ENCODE measurements at places on chromosomes 3 and 15. TPM values are rescaled to one million over a fixed set of nuclear protein-coding genes. Genes with fewer than 3 reads are reported as not detected.

Gene GATM
- total RNA-seq, result 146 TPM

Gene OR5H6
- not detected for total RNA-seq

Gene SLC27A2
- total RNA-seq, result 6.2 TPM

Gene GOLGA8J
- 0.23 TPM for total RNA-seq

Gene FSIP1
- 22.6 TPM for total RNA-seq

Gene SYNM
- 14.8 TPM for total RNA-seq

Gene EBLN2
- 5.3 TPM for total RNA-seq

Gene WDR93
- total RNA-seq, result 2.1 TPM

Gene CTXND1
- total RNA-seq, result 4.2 TPM

Gene TGM4
- not detected for total RNA-seq

Gene ISLR2
- 60.2 TPM for total RNA-seq

Gene DPPA4
- 2.1 TPM for total RNA-seq

Gene SEMA7A
- 22.6 TPM for total RNA-seq

Gene NR1I2
- total RNA-seq, result 0.23 TPM

Gene IQCF6
- total RNA-seq, result not detected

Gene DNAH12
- 3.5 TPM for total RNA-seq

Gene ANKUB1
- total RNA-seq, result 4.2 TPM

Gene STRA6
- total RNA-seq, result 6.7 TPM

Gene CCDC14
- total RNA-seq, result 61.1 TPM

Gene VEPH1
- 26.1 TPM for total RNA-seq

Gene TRIM71
- 3.0 TPM for total RNA-seq

Gene NR2F2
- total RNA-seq, result 28.1 TPM

Gene SUSD5
- 7.4 TPM for total RNA-seq

Gene CHRNA5
- 7.6 TPM for total RNA-seq

Gene DPPA2
- total RNA-seq, result not detected

Gene PAQR5
- total RNA-seq, result 2.3 TPM

Gene RNF111
- total RNA-seq, result 39.4 TPM

Gene CACNA1D
- 30.9 TPM for total RNA-seq

Gene ITGB5
- 55.4 TPM for total RNA-seq

Gene SPTBN5
- total RNA-seq, result 0.92 TPM

Gene SERINC4
- total RNA-seq, result 0.23 TPM

Gene ERC2
- total RNA-seq, result 126 TPM

Gene WDR76
- total RNA-seq, result 12.5 TPM

Gene ZKSCAN7
- 18.2 TPM for total RNA-seq

Gene FBXL2
- total RNA-seq, result 82.8 TPM

Gene USP13
- 15.2 TPM for total RNA-seq

Gene GOLGA8S
- 0.23 TPM for total RNA-seq

Gene CCR3
- total RNA-seq, result not detected

Gene CPEB1
- total RNA-seq, result 10.8 TPM

Gene TGM5
- not detected for total RNA-seq
